ENCODE measurements at places on chromosomes 6 and 20.

DNA sequence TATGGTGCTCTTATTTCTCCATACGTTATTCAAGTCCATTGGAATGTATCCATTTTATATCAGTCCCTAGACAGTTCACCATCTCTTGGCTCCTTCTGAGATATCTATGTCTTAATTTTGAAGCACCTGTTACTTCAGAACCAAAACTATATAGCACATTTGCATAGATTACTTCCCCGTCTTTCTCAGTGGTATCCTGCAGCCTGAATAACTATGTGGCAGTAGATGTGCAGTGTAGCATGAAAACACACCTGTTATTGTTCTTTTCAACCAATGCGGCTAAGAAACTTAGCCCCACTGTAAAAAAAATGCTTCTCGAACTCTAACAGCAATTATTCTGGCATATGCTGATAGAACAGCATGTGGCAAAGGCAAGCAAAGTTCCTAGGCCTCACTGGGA, 1184.4 kb upstream of the ADGRB3 start:
- no peak for DNase-seq

DNA sequence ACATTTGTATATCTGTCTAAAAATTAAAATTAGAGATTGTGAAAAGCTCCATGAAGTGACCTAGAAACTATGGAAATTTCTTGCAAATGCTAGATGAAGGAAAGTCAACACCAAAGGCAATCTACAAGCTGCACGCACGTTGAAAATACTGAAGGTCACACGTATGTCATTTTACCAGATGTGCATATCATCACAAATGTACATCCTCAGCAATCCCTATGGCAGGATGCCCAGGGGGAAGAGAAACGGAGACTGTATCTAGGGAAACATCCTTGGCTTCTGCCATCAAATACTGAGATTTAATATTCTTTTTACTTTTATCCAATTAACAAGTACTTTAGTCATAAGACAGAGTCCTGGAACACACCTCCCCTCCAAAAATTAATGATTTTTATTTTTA, 672.0 kb downstream of the RNF144B start:
- DNase-seq, result no peak

GRCh38 chr6:73579851-73580246, 59.0 kb upstream of the EEF1A1 start:
- DNase-seq, result peak; percentile 60

- no peak for DNase-seq
These were observed 26.6 kb downstream of the BPIFB1 start for GRCh38 chr20:33309631-33310030.

GRCh38 chr20:9699181-9699580, 139.7 kb downstream of the PAK5 start:
- no peak for DNase-seq

DNA sequence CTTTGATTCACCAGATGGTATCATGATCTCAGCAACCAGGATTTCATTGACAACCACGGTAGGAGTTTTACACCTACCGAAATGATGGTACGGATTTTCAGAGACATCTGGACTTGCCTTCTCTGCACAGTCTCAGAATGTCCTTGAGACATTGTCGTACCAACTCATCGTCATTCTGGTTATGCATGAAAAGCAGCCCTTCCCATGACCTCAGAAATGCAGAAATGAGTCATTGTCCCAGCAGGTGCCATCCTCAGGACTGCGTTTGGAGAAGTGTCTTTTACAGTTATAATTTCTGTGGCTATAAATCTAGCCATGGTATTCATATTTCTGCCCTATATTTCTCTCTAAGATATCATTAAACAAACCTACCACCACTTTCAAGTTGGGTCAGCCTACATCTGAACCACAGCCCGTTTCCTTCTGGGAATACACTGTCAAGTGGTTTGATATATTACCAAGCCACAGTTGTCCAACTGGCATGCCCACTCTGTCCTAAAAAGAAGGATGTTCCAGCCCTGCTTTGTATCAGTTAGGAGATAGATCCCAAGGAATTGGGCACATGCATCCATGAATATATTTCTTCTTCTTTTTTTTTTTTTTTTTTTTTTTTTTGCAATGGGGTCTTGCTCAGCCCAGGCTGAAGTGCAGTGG, 7.5 kb upstream of the BFSP1 start:
- no peak for DNase-seq

- DNase-seq, result no peak
These were observed 55.5 kb downstream of the PRDM1 start for GRCh38 chr6:106141441-106142237.

DNA sequence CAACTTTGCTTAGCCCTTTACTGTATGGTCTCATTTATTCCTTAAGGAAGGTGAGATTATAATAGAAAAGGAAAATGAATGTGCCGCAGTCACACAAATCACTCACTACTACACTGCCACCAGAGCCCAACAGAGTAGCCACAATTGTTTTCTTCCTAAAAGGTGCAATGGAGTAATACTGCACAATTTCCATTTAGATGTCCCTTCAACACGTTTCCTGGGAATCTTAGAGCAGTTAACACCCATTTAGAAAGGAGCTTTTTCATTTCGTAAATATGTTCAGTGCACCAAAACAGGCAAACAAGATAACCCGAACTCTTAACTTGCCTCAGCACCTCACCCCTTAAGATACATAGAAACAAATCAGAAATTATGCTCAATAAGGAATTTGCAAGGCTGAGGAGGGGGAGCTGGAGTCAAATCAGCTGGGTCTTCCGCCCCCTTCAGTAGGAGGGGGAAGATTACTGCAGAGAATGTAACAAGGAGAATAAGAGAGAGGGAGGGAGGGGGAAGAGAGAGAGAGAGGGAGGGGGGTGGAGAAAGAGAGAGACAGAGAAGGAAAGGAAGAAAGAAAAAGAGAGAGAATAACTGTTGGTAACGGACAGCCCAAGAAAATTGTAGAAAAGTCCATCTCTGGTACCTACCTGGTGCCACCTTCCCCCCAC, 155.5 kb downstream of the BCAS1 start:
- no peak for DNase-seq

DNA sequence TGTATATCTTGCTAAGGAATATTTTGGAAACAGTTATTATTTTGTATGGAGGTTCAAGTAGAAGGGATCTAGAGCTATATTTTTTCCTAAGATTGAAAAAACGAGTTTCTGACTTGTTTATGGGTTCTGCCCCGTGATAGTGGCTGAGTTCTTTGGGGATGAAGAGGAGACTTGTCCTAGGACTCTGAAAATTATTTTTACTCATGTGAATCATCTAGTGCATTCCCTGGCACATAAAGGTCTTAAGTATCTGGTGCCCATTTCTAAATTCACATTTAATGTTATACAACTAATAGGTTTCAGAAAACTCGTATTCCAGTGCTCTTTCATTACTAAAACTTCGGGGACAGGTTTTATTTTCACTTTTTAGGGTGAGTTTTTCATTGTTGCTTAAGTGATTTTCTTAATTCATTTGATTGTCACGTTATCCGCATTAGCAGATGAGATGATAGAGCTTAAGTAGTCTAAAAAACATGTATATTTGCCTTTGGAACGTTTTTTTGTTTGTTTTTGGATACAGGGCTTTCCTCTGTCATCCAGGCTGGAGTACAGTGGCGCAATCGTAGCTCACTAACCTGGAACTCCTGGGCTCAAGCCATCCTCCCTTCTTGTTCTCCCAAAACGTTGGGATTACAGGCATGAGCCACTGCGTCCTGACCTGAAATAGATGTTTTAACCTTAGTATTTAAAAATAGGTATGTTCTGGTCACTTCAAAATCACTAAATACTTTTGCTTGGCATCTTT, 2.1 kb downstream of the NFYA start:
- DNase-seq, result no peak

GRCh38 chr20:17029698-17030097, 197.1 kb upstream of the PCSK2 start:
- DNase-seq, result no peak

- no peak for DNase-seq
These were observed 360.1 kb upstream of the CHD6 start for GRCh38 chr20:41978246-41978790.

DNA sequence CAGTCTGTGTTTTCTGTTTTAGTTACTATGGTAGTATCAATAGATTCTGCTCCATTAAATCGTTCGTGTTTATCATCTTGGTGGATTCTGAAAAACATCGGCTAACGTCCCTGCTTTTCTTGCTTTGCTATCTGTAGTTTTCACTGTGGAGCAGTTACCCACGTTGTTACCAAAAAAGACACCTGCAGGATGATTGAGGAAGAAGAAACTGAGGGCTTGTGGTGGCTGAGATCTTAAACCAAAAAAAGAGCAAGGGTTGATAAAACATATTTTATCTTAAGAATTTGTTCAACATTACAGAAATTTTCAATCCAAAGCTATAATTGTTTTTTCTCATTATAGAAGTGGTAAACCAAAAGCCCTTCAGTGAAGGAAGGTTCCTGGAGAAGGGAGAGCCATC, 166.3 kb downstream of the FARS2 start:
- no peak for DNase-seq

- no peak for DNase-seq
These were observed 27.8 kb upstream of the APMAP start for GRCh38 chr20:25020345-25020744.

DNA sequence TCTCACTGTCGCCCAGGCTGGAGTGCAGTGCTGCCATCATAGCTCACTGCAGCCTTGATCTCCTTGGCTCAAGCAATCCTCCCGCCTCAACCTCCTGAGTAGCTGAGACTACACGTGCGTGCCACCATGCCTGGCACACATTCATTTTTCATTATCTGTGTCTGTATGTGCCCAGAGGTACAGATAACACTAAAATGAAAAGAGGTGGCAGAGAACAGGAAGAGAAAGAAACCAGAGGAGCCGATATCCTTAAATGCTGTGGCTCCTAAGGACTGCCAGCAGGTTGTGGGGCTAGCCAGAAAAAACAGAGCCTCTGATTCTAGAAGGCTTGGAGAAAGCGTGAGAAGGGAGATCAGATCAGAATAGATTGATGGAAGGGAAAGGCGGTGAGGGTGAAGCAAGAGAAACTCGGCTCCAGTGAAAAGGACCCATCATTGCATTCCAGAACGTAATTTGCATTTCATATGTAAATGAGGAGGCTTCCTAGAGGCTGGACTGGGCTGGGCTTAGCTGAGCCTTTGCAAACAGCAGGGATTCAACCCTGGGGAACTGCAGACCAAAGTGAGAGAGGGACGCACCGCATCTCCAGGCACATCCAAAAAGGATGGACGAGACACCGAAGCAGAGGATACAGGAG, 64.2 kb downstream of the GCNT2 start:
- no peak for DNase-seq

- no peak for DNase-seq
These were observed 37.7 kb downstream of the KIF25 start for GRCh38 chr6:168035098-168035660.

DNA sequence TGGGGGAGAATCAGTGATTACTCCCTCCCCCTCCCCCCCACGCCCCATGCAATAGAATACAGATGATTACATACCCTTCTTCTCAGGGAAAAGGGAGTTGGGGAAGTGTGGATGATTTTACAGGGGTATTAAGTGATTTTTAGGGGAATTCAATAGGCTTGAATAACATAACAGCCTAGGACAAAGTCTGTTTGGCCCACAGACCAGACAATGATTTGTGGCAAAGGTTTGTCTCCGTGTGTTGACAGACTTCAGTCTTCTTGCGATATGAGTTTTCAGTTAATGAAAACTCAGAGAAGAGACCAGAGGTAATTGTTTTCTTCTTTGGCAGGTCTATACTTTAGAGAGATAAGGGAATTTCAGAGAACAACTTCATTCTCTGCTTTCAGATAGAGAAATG, 95.3 kb downstream of the OR2B2 start:
- no peak for DNase-seq

GRCh38 chr6:18491308-18492045, 104.3 kb downstream of the RNF144B start:
- DNase-seq, result no peak

DNA sequence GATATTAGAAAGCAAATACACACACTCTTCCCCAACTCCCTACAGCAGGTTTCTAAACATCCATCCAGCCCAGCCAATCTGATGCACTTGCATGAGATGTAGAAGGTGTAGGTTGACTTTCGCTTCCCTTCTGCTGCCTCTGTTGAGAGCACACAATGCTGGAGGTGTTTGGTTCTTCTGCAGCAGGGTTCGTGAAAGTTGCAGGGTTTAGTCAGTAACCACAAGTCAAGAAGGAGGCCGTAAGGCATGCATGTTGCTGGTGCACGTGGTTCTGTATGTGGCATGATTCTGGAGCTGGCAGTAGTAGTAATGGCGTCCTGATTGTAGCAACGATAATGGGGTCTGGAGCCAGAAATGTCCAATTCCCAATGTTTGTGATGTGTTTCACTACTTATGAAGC, 53.0 kb downstream of the DEK start:
- DNase-seq, result no peak
